Umbilical cord (tissue), 2 donors: ENCODE measurements at places on chromosomes 1 and 21. TPM values are rescaled to one million over a fixed set of nuclear protein-coding genes. Genes with fewer than 3 reads are reported as not detected.

- no peak for DNase-seq
Observed at GRCh38 chr21:44943005-44943685, 3.3 kb downstream of the SLX9 start.

DNA sequence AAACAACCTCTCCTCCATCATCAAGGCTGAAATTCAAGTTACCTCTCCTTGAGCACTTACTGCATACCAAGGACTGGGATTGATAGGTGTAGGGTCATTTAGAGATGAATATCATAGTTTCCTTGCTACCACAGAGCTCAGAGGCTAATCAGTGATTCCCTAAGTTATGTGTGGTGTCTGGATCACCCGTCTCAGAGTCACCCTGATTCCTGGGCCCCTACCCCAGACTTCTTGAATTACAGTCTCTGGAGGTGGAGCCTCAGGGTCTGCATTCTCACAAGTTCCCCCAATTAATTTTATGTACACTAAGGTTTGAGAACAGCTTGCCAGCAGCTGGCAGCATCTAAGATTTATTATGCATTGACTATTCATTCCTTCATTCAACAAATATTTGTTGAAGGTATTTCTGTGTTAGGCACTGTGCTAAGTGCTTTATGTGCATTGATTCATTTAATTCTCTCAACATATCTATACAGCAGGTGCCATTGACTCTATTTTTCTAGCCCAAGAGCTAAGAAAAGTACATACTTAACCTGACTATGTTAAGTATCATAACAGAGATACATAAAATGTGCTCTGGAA, 182.9 kb upstream of the FGGY start:
- DNase-seq: no peak

GRCh38 chr1:205856433-205856832, 6.5 kb upstream of the PM20D1 start:
- DNase-seq: no peak

- no peak for DNase-seq
Observed at GRCh38 chr1:62882201-62883104, 98.5 kb downstream of the ATG4C start.

OSCP1 gene
- total RNA-seq: 5.5 TPM

- no peak for DNase-seq
Observed at GRCh38 chr1:218421531-218421930, 76.4 kb downstream of the TGFB2 start.

NR5A2 gene
- 4.3 TPM for total RNA-seq

GRCh38 chr1:156860113-156860627, 495 bp upstream of the NTRK1 start:
- peak; percentile 49 for DNase-seq

GRCh38 chr1:1945782-1946393, 26.8 kb upstream of the TMEM52 start:
- no peak for DNase-seq

BCAN gene
- total RNA-seq: 9.1 TPM

- no peak for DNase-seq
Observed at GRCh38 chr21:39078322-39079065, 104.8 kb downstream of the PSMG1 start.

KIAA1614 gene
- 17.6 TPM for total RNA-seq

DNA sequence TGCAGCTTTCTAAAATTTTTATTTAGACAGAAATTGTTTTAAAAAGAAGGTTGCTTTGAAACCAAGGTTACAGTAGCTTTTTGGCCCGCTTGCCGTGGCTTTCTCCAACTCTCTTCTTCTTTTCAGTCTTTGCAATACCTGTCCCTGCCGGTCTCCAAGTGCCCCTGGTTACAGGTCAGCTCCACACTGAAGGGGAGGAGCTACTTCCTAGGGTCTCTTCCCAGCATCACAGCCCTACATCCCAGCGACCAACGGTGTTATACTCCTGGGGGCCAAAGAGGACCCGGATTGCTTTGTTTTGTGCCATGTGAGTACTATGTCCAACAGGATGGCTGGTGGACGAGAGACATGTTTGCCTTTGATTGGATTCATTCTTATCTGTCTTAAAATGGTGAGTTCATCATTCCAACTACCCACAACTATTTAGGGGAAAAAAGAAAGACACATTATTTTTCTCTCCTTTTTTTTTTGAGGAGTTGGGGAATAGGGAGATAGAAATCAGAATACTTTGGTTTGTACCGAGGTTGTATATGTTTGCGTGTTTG, at the start of gene FNDC7:
FNDC7 (plus strand) TSS at position 303 of the 545 bp plus-strand sequence; CDS start at position 329, 26 bp downstream.
- no peak for DNase-seq

DNA sequence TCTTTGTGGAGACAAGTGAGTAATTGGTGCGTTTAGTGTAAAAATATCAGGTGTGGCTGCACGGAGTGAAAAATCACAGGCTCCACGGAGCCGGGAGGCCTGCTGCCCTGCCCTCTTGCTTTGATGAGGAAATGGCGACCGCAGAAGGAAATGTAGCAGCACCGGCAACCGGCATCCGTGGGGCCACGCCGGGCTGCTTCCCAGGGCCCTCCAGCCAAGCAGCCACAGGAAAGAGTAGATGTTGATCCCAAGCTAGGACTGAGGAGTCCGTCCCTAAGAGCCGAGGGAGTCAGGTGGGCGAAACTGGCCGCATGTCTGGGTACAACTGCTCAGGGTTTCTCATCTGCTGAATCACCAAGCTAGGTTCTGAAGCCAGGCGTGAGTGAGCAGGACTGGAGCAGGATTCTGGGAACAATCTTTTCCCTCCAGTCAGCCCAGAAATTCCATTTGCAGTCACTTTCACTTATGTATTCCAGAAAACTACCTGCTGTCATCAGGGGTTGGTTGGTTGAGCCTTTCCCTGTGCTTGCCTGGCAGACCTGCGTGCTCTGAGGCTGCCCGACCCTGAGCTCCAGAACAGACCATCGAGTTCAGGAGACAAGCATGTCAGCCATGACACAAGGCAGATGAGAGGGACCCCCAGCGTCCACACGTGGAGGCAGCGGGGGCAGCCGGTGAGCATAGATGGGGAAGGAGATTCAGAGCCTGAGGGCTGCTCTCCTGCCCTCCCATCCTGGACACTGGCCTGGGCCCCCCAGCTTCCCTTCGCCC, 5.8 kb upstream of the ITGB2 start:
- DNase-seq: no peak

DNA sequence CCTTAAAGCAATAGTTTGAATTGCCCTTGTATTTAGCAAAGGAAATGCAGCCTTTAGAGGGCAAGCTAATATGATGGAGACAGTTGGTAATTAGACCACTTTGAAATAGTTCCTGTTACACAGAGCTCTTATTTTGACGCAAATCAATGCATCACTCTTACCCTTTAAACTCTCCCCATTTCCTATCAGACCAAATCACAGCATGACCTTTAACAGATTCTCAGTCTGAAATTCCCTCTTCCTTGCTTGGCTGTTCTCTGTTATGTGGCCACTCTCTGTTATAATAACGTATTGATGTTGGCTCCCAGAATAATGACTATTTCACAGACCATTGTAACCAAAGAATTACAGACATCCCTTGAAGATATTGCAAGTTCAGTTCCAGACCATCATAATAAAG, 66.9 kb upstream of the NGF start:
- DNase-seq: no peak

EXO1 gene
- 1.2 TPM for total RNA-seq

DNA sequence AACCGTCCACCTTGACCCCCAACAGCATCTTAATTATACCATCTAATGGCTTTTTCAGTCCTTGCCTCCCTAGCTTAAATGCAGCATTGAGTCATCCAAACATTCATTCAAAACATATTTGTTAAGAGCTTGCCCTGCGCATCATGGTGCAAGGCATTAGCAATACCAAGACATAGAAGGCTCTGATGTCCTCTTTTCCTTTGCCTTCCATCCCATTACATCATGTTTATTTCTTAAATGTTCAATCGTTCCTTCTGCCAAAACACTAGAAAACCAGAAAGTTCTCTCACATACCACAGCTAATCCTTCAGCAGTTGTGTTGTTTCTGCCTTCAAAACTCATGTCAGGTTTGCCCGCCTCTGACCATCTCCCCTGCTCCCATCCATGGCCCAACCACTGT, 29.8 kb upstream of the VTCN1 start:
- no peak for DNase-seq

FCER1G gene
- 52.5 TPM for total RNA-seq

GRCh38 chr21:34200288-34200905, 127.0 kb downstream of the MRPS6 start:
- DNase-seq: no peak

MNDA gene
- 15.9 TPM for total RNA-seq

S100A7A gene
- total RNA-seq: 2.9 TPM

- DNase-seq: no peak
Observed at GRCh38 chr1:108665067-108665466, 4.2 kb upstream of the HENMT1 start.

CCDC17 gene
- 1.9 TPM for total RNA-seq

TRAF3IP3 gene
- 6.7 TPM for total RNA-seq

DNA sequence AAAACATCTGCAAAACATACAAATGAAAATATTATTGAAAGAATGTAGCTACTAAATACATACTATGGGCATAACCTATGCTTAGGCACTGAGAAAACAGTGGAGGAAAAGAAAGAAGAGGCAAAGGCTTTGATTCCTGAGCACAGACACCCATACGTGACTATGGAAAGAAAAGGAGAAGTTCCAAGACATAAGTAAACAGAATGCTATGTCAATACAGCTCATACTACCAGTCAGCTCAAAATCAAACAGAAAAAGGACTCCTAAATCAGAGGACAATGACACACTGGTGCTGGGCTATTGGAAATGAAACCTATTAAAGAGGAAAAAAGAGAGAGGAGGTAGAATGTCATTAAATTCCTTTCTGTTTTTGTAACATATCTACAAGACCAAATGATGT, 225.4 kb downstream of the SMYD3 start:
- no peak for DNase-seq

DNA sequence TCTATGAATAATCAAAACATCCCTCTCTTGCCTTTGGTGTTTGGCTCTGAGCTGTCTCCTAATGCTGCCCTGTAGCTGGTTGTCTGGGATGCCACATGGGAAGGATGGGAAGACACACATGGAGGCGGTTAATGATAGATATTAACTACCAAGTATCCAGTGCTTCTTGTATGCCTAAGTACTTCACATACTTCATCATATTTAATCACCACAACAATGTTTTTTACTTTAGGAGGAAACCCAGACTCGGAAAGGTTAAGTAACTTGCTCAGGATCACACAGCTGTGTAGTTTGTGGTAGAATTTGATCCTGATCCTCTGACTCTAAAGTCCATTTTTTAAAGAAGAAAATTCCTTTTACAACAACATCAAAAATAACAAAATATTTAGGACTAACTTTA, 88.0 kb downstream of the HHAT start:
- DNase-seq: no peak

DNA sequence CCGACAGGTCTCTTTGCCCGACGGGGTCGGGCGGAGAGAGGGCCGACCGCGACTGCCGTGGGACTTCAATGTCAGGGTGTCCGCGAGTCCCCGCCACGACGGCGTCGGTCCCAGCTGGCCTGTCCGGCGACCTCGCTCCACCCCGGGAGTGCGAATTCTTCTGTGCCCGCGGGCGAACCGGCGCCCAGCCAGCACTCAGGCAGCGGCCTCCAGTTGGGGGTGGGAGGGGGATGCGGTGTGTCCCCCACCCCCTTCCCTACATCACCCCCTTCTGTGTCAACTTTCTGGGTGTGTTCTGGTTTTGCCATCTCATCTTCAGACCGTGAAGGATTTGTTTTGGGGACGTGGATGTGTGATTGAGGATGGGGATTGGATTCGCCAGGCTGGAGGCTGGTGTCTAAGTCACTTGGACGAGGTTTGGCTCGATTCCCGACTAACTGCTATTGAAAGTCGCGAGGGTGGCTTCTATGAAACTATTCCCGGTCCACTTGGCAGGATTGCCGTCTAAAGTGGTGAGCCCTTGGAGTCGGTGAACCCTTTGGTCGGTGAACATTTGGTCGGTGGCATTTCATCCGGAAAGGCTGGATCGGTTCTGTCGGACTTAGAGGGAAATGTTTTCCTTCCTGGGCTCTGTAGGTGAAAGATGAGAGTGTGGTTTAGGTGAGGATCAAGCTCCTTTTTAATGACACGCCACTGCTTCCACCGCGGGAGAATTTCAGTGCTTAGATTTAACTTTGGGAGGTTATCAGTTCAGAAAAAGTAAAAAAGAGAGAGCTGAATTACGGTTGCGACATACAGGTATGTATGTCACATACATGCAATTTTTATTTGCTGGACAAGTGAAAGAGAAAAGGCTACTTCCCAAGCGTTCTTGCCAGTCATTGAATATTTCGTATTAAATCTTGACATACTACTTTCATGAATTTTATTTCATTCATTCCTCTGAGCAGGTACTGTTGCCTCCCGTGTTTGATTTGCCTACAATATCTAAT, 771 bp downstream of the ABCD3 start:
- DNase-seq: peak; percentile 35

DNA sequence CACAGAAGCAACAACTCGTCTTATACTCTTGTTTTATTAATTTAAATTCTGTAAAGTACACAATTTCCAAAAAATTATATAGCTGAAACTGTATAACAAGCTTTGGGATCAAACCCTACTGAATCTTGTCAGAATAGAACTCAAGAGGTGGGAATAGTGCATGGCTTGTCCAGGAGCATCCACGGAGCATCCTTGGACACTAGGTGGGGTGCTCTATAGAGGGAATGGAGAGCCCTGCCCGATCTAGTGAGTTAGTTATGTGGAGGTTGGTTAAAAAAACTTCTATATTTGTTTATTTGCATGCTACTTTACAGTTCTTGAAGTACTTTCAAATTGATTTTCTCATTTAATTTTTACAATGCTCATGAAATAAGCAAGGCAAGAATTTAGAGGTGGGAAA, 28.3 kb downstream of the ROR1 start:
- DNase-seq: no peak

CADM3 gene
- 16.1 TPM for total RNA-seq

GRCh38 chr1:33050221-33051076, 13.8 kb upstream of the AK2 start:
- DNase-seq: no peak

GRCh38 chr21:21213297-21213696, 215.1 kb downstream of the NCAM2 start:
- DNase-seq: peak; percentile 32

CFAP74 gene
- total RNA-seq: 4.6 TPM

ZSWIM5 gene
- total RNA-seq: 0.48 TPM

- no peak for DNase-seq
Observed at GRCh38 chr21:29386803-29387202, 88.1 kb downstream of the BACH1 start.
